Calu3 (cell line): ENCODE measurements at places on chromosomes 1 and 21. TPM values are rescaled to one million over a fixed set of nuclear protein-coding genes. Genes with fewer than 3 reads are reported as not detected.

DNA sequence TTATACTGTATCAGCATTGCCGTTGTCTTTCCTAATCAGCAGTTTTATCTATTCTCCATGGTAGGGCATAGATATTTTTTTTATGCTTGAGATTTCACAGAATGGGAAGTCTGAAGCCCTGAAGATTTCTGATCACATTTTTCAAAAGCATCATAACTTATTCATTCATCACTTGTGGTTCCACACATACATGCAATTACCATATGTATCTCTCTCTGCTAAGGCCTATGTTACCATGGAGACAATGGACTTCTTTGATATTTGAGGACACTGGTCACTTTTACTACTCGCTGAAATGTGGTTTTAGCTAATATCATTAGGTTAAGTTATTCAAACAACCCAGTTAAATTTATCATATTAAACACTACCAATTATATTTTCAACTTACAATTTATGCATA is 1827.0 kb downstream of the MRPL39 start:
- H3K4me3 ChIP-seq = no peak overlapping the region
- no peaks in the 10 kb centered on the region for H3K4me1 ChIP-seq
- DNase-seq = no peak
- no peak overlapping the region for H3K27ac ChIP-seq

DNA sequence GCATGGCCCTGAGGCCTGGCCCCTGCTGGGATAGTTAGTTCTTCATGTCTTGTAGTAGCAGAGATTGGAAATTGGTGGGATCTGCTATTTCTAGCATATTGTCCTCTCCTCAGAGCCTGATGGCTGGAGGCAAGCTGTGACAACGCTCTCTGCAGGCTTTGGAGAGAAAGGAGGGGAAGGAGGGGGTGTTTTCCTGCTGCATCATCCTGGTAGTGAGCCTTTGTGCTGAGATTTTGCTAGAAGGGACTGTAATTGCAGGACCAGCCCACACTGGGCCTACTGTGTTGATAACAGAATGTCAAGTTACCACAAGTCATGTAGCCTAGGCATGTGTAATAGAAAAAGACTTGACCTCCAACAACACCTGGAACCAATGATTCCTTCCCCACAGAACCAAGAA is 351.0 kb downstream of the SIPA1L2 start:
- H3K4me1 ChIP-seq = no peaks in the 10 kb centered on the region
- no peaks in the 10 kb centered on the region for H3K27me3 ChIP-seq
- no peaks in the 10 kb centered on the region for H3K36me3 ChIP-seq
- no peak overlapping the region for H3K4me3 ChIP-seq

- H3K27ac ChIP-seq = no peak overlapping the region
- no peaks in the 10 kb centered on the region for H3K27me3 ChIP-seq
- no peak for DNase-seq
- H3K4me3 ChIP-seq = no peak overlapping the region
- H3K4me1 ChIP-seq = no peaks in the 10 kb centered on the region
Measured at GRCh38 chr1:41580520-41581172, 96.2 kb upstream of the EDN2 start.

GRCh38 chr1:21064057-21064456 is 112.6 kb downstream of the EIF4G3 start:
- no peaks in the 10 kb centered on the region for H3K27me3 ChIP-seq
- H3K27ac ChIP-seq = no peak overlapping the region
- DNase-seq = no peak
- no peaks in the 10 kb centered on the region for H3K36me3 ChIP-seq

GRCh38 chr1:118739501-118739900 is 248.6 kb downstream of the TBX15 start:
- H3K27me3 ChIP-seq = no peaks in the 10 kb centered on the region
- H3K4me3 ChIP-seq = no peak overlapping the region
- H3K4me1 ChIP-seq = no peaks in the 10 kb centered on the region
- H3K36me3 ChIP-seq = no peaks in the 10 kb centered on the region
- no peak for DNase-seq

GRCh38 chr1:161866241-161866640 is 100.1 kb downstream of the ATF6 start:
- no peak for DNase-seq
- no peaks in the 10 kb centered on the region for H3K27me3 ChIP-seq
- no peaks in the 10 kb centered on the region for H3K4me1 ChIP-seq
- no peak overlapping the region for H3K4me3 ChIP-seq

The GSTM5 gene
- total RNA-seq = not detected in 2 replicates

The ELAPOR1 gene
- 0.45 TPM in 1 of 2 replicates, not detected in the other for total RNA-seq

The HCRTR1 gene
- not detected in 2 replicates for total RNA-seq

The TSACC gene
- total RNA-seq = 1.4 and 2.0 TPM in 2 replicates
